ENCODE measurements at places on chromosomes 11 and 22. TPM values are rescaled to one million over a fixed set of nuclear protein-coding genes. Genes with fewer than 3 reads are reported as not detected.

Gene EXPH5
- 1.1 TPM for total RNA-seq

Gene RIMBP3C
- 0.14 TPM for total RNA-seq

Gene TEX54
- not detected for total RNA-seq

Gene PDE2A
- 0.67 TPM for total RNA-seq

Gene F2
- not detected for total RNA-seq

Gene MUC5B
- total RNA-seq = not detected

Gene SREBF2
- 135 TPM for total RNA-seq

Gene CRACR2B
- 11.3 TPM for total RNA-seq

Gene CHST1
- not detected for total RNA-seq

Gene AQP11
- 0.82 TPM for total RNA-seq

Gene ARHGAP32
- 1.0 TPM for total RNA-seq

Gene KDM4D
- 1.3 TPM for total RNA-seq

Gene MYOD1
- not detected for total RNA-seq

Gene PGAP2
- 22.7 TPM for total RNA-seq

Gene PANX3
- not detected for total RNA-seq

Gene FXYD2
- 19.0 TPM for total RNA-seq

Gene CCDC81
- 0.50 TPM for total RNA-seq

Gene GGTLC3
- total RNA-seq = not detected

Gene TMPRSS5
- total RNA-seq = 0.91 TPM

Gene FOLR2
- not detected for total RNA-seq

Gene RFPL1
- not detected for total RNA-seq

Gene SYVN1
- 34.4 TPM for total RNA-seq

Gene RBMXL2
- not detected for total RNA-seq

Gene GP1BB
- total RNA-seq = not detected

Gene TENM4
- not detected for total RNA-seq

Gene RIC3
- total RNA-seq = 7.4 TPM

Gene SNRPD3
- 139 TPM for total RNA-seq

Gene OR8A1
- total RNA-seq = not detected

Gene C11orf16
- not detected for total RNA-seq

Gene APLNR
- total RNA-seq = not detected

Gene ABTB2
- 3.8 TPM for total RNA-seq

Gene TNNT3
- 1.1 TPM for total RNA-seq

Gene SCGB1C1
- total RNA-seq = not detected

Gene TEF
- 1.4 TPM for total RNA-seq

Gene NTM
- total RNA-seq = not detected

Gene SLC2A11
- total RNA-seq = 10.7 TPM

Gene C22orf42
- not detected for total RNA-seq
